ENCODE measurements at places on chromosomes 2 and 18.

DNA sequence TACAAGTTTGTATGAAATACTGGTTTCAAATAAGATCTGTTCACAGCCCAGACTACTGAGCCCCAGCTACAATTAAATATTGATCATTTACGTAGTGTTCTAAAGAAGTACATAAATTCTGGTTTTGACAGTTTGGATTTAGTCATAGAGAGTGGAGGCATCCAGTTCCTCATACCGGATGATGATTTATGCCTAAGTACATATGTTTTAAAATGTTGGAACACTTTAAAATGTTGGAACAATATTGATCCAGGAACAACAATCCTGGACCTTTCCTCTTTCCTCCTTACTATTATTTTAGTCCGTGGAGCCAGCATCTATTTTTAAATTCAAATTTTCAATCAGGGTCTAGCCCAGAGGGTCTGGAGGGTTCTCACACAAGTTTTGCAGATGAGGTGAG lies 22.8 kb upstream of the TTN start:
- DNase-seq: no peak

DNA sequence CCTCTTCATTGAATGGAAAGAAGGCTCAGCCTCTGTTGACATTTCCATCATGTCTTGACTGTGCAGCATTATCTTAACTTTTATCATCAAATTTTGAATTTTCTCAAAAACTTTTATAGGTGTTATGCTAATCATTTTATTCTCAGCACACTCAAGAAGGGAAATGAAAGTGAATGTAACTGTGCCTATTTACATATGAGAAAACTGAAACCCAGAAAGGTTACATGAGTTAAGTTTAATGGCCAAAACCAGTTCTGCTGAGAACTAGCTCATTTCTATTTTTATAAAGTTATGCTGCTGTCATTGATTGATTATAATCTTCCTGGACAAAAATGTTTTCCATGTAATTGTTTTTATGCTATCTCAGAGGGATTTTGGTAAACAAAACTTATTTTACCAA lies 618.8 kb upstream of the NRXN1 start:
- DNase-seq: no peak

GRCh38 chr18:10475654-10476291 lies 21.3 kb downstream of the APCDD1 start:
- no peak for DNase-seq

GRCh38 chr2:136125236-136125635 lies 7.3 kb upstream of the CXCR4 start:
- DNase-seq: no peak

DNA sequence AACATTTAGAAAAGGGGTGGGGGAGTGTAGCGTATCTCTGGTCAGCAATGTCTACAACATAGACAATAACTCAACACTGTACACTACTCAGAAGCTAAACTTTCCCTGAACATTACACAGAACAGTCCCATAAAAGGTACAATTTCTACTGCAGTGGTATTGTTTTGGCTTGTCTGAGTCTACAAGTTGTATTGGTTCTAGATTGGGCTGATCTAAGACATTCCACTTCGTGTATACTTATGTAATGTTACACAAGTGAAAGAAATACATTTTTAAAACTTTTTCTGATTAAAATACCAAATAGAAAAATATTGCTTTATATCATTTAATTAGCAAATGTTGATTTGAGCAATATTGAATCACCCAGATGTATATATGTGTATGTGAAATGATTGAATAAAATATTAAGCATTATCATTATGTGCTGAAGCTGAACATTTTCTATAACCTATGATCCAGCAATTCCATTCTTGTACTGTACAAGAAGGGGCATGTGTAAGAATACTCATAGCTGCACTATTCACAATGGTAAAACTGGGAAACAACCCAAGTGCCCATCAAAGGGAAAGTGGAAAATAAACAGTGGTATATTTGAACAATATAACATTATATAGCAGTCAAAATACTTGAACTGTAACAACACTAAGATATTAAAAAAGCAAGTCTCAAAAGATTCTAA lies 52.4 kb downstream of the VSNL1 start:
- DNase-seq: no peak

- no peak for DNase-seq
These were observed 585.9 kb downstream of the IRS1 start for GRCh38 chr2:226213717-226214116.

GRCh38 chr2:79511320-79511951 lies 1.4 kb upstream of the CTNNA2 start:
- DNase-seq: no peak

DNA sequence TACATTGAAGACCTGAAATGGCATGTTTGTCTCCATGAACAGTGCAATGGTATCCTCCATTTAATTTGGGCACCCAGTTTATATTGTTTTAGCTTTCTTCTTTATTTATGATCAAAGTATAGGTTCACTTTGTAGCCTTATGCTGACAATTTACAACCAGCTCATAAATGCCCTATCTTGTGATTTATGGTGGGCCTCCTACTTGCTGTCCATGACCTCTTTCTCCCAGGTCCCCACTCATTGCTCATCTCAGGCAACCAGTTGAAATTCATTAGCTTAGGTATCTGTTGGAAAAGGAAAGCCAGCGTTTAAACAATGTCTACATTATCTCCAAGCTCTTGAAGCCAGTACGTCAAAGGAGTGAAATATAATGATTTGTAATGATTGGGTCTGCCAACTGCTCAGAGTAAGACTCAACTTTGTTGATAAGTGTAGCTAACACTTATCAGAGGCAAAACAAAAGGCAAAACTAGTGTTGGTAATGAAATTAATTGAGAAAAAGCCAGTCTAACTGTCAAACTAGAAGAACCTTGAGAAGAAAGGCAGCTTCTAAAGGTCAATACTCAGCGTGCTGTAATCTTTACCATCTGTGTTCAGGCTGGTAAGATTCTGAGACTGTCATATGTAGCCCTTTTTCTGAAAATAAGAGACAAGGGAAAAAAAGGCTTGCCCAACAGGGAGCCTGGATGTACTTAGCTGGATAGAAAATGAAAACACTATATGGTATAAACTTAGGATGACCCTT lies 695.9 kb downstream of the EPHA4 start:
- DNase-seq: no peak

- DNase-seq: no peak
These were observed 2.5 kb downstream of the RAX start for GRCh38 chr18:59270689-59271257.

DNA sequence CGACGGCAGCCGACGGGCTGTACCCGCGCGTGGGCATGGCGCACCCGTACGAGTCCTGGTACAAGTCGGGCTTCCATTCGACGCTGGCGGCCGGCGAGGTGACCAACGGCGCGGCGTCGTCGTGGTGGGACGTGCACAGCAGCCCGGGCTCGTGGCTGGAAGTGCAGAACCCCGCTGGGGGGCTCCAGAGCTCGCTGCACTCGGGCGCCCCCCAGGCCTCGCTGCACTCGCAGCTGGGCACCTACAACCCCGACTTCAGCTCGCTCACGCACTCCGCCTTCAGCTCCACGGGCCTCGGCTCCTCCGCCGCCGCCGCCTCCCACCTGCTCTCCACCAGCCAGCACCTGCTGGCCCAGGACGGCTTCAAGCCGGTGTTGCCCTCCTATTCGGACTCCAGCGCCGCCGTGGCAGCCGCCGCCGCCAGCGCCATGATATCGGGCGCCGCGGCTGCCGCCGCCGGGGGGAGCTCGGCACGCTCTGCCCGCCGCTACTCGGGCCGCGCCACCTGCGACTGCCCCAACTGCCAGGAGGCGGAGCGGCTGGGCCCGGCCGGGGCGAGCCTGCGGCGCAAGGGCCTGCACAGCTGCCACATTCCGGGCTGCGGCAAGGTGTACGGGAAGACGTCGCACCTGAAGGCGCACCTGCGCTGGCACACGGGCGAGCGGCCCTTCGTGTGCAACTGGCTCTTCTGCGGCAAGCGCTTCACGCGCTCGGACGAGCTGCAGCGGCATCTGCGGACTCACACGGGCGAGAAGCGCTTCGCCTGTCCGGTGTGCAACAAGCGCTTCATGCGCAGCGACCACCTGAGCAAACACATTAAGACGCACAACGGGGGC lies 2.0 kb downstream of the SP9 start:
- DNase-seq: peak; percentile 36

DNA sequence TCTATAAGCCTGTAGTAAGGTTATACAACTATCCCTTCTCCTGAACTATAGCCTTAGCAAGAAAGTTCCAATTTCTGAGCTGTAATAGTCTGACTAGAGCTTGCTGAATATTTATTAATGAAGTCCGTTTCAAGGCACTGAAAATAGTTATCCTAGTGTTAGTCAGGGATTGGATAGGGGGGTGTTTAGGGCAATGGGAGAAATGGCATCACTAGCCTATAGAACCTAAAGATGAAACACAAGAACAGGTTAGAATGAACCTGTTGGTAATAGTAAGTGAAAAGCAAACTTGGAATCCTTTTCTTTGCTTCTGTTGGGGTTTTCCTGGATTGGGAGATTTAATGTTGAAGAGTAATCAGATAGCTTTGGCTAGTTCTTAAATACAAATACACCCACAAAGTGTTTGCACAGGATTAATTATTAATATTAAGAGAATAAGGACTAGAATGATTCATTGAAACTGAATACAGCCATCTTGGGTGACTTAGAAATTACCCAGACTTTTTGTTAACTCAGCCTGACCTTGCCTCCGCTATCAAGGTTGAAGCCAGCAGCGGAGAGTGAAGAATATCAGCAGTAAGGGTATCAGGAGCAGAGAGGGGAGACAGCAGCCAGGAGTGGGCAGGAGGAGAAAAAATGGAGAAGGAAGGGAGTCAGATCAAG lies 14.4 kb downstream of the CCNT2 start:
- DNase-seq: no peak

DNA sequence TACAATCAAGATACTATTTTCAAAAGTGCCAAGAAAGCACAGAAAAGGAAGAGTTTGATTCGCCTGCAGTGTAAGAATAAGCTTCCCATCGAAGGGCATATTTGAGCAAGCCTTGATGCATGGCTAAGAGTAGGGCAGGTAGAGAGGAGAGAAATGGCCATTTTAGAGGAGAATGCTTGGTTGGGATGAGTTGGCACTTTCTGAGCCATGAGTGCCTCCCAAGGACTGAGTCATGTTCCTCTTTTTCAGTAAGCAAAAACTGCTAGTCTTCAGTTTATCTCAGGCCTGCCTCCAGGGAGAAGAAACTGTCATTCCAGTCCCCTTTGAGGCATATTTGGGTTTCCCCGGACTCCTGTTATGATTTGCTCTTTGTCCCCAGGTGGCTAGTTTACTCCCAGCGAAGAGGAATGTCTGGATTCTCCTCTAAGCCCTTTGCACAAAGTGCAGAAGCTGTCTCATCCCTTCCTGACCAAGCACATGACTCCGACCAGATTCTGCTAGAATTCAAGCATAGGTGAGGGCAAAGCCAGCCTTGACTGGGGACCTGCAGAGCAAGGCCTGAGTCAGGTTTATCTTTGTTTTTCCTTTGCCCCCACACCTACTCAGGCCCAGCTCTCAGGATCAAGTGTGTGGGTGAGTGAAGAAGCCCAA lies 115.2 kb downstream of the TTC32 start:
- DNase-seq: no peak

GRCh38 chr2:240640939-240641338 lies 15.7 kb downstream of the GPR35 start:
- no peak for DNase-seq

DNA sequence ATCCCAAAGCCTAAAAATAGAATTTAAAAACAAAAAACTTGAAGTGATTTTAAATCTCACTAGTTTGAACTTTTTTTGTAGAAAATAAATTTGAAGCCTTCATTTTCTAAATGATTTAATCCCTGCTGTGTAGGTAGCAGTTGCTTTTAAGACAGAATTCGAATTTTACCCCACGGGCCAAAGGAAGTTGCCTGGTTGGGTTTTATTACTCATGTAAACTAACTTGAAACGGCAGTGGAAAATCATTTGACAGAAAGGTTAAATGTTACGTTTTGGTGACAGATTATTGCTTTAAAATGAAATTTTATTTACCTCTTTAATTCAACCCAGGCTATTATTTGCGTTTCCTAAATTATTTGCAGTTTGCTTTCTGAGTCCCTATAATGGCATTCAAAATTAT lies 2.0 kb downstream of the MAPRE2 start:
- DNase-seq: no peak

DNA sequence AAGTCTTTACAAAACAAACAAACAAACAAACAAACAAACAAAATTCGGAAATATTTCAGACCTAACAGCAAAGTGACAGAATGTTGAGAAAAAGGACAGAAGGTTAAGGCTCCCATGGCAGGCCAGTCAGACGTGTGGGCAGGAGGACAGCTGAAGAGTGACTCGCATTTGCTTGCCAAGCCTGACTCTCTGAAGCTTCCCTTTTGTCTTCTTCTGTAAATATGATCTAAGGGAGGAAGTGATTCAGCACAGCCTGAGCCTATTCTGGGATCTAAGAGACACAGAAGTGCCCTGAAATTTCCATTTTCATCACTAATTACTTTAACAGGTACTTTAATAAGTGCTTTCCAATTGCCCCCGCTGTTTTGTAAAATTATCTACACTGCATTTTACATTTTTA lies 134.0 kb upstream of the LYPD1 start:
- peak; percentile 11 for DNase-seq

- no peak for DNase-seq
These were observed 273.1 kb upstream of the UBE2E3 start for GRCh38 chr2:180707175-180707883.

GRCh38 chr2:207395535-207396251 lies 134.1 kb upstream of the CREB1 start:
- DNase-seq: no peak

- DNase-seq: no peak
These were observed 283.1 kb downstream of the CELF4 start for GRCh38 chr18:37282386-37283037.

- DNase-seq: no peak
These were observed 216.1 kb upstream of the RAB6C start for GRCh38 chr2:129763190-129763846.

- no peak for DNase-seq
These were observed 5.4 kb downstream of the CD302 start for GRCh38 chr2:159792599-159792998.

- no peak for DNase-seq
These were observed 256.4 kb downstream of the THSD7B start for GRCh38 chr2:137021763-137022162.

Data from NCI-H1092 (cell line).